Activated CD8-positive, alpha-beta memory T cell treated with anti-CD3 and anti-CD28 coated beads, Interleukin-2, amount 10 ng/mL, durations not matched to agents 7 days and 5 days (primary cell): ENCODE measurements at places on chromosomes 2 and 18.

- no peak for DNase-seq
These were observed 16.2 kb upstream of the GPC1 start for GRCh38 chr2:240419271-240419670.

- no peak for DNase-seq
These were observed 169.5 kb downstream of the MYCN start for GRCh38 chr2:16109821-16110310.

DNA sequence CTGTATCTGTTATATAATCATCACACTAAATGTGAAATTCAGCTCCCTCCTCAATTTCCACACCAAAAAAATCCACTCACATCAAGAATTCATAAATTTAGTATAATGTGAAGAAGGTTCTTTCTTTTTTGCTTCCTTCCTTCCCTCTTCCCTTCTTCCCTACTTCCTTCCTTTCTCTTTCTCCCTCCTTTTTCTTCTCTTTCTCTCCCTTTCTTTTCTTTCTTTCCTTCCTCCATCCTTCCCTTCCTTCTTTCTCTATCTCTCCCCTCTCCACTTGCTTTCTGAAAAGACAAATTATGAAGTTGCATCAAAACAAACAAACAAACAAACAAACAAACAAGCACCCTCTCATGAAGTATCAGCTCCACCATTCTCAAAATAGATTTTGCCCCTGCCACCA lies 290.0 kb downstream of the PDE11A start:
- no peak for DNase-seq

GRCh38 chr2:168781191-168781817 lies 21.1 kb upstream of the NOSTRIN start:
- no peak for DNase-seq

- no peak for DNase-seq
These were observed 500.1 kb upstream of the LRATD1 start for GRCh38 chr2:14132386-14132785.

DNA sequence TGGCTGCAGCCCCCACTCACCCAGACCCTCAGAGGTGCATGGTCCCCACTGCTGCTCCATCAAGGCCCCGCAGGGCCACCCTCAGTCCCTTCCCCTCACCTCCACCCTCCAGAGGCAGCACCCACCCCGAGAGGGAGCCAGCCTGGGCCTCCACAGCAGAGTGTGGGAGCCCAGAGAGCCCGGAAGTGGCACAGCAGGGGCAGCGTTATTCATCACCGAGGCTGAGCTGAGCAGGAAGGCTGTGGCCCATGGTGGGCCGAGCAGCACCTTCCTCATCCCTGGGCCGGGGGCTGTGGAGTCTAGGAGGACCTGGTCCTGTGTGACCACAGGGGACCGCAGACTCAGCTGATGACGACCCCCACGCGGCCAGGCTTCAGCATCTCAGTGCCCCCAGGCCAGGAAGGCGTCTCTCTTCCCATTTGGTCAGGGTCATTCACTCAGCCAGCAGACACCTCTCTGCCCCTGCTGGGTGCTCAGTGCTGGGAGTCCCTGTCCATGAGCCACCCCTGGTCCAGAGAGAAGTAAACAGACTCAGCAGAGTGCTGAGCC lies 258.1 kb downstream of the ATAD2B start:
- no peak for DNase-seq

DNA sequence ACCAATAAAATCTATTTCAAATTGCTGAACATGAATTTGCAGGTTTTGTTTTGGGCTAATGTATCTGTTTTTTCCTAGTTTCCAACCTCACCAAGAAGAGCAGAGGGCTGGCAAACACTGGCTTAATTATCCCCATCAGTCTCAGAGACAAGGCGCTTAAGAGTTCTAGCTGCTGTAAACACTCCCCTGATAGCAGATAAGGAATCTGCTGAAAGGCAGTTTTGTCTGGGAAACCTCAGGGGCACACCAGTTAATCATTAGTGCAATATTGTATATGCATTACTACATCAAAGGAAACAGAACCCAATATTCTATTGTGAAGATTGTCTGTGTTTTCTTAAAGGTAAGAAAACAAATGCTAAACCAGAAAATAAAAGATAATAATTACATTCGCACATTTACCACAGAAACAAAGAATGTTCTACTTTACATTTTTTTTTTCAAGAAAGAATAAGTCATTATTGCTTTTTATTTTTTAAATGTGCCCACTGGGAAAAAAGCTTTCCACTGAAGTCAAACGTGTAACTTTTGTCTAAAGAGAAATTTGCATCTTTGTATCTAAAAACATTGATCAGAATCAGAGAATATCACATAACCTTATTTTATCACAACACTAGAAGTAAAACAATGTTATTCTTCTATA lies 179.1 kb downstream of the ERBB4 start:
- DNase-seq, result no peak

DNA sequence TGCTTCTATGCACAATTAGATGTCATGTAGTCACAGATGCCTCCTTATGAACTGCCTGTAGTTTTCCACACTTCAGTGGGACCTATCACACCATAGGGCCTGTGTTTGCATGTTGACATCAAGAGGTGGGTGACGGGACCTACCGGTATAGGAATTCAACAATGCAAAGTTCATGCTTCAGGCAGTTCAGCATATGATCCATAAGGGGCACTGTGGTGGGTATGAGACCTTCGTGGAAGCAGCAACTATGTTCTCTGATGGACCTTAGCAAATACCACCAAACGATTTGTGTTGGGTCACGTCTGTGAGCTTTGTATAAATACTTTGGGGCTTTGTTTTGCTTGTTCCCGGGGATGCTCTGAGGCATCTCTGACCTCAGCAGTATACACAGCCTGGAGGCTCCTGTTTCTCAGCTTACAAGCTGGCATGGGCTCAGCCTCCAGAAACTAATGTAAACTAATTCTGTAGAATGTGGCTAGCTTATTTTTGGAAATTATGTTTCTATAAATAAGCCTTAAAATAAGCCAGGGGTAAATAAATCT lies 111.6 kb downstream of the DTNA start:
- DNase-seq, result no peak
